Placental epithelial cell (primary cell): ENCODE measurements at places on chromosomes 11 and 22. TPM values are rescaled to one million over a fixed set of nuclear protein-coding genes. Genes with fewer than 3 reads are reported as not detected.

The MYBPC3 gene
- not detected in 2 replicates for total RNA-seq

The MS4A14 gene
- total RNA-seq = under 0.01 TPM in 1 of 2 replicates, not detected in the other

The C22orf42 gene
- total RNA-seq = not detected in 2 replicates

The APOBEC3F gene
- 2.9 and 4.7 TPM in 2 replicates for total RNA-seq

The RABL2B gene
- total RNA-seq = 18.1 and 20.0 TPM in 2 replicates

The GALNT18 gene
- total RNA-seq = 0.39 and 1.1 TPM in 2 replicates

The PHOX2A gene
- 0.39 TPM in 1 of 2 replicates, not detected in the other for total RNA-seq

The OR5L1 gene
- not detected in 2 replicates for total RNA-seq

The SAA2 gene
- not detected in 2 replicates for total RNA-seq

The SLN gene
- total RNA-seq = not detected in 2 replicates

The VWA5A gene
- total RNA-seq = 157 and 161 TPM in 2 replicates

The GRK2 gene
- total RNA-seq = 27.5 and 40.4 TPM in 2 replicates

The SHANK3 gene
- 1.2 and 1.4 TPM in 2 replicates for total RNA-seq

The POTEH gene
- total RNA-seq = not detected in 2 replicates

The PLEKHB1 gene
- 1.2 TPM in 1 of 2 replicates, not detected in the other for total RNA-seq

The MUC15 gene
- 0.33 and 0.39 TPM in 2 replicates for total RNA-seq

The KRTAP5-2 gene
- total RNA-seq = not detected in 2 replicates

The SLC6A5 gene
- total RNA-seq = not detected in 2 replicates

The MYO7A gene
- 0.39 and 0.43 TPM in 2 replicates for total RNA-seq

The SCN3B gene
- under 0.01 and 0.76 TPM in 2 replicates for total RNA-seq

The OR51B5 gene
- total RNA-seq = 0.22 TPM in 1 of 2 replicates, not detected in the other

The MS4A3 gene
- not detected in 2 replicates for total RNA-seq

The NNMT gene
- total RNA-seq = 3.1 and 4.0 TPM in 2 replicates

The USP2 gene
- under 0.01 and 0.11 TPM in 2 replicates for total RNA-seq

The MIOX gene
- not detected in 2 replicates for total RNA-seq

The CYP2D6 gene
- 0.33 and 0.79 TPM in 2 replicates for total RNA-seq

The APOBEC3B gene
- 1.2 and 1.6 TPM in 2 replicates for total RNA-seq

The OR51I1 gene
- not detected in 2 replicates for total RNA-seq

The MISFA gene
- 0.39 and 0.65 TPM in 2 replicates for total RNA-seq

The SYTL2 gene
- total RNA-seq = 0.87 and 2.7 TPM in 2 replicates

The IFT27 gene
- total RNA-seq = 8.2 and 14.0 TPM in 2 replicates

The PTPRCAP gene
- total RNA-seq = 1.5 and 1.6 TPM in 2 replicates

The PAX6 gene
- total RNA-seq = not detected in 2 replicates

The OR6M1 gene
- total RNA-seq = not detected in 2 replicates

The FOLR2 gene
- not detected in 2 replicates for total RNA-seq

The TMEM191B gene
- total RNA-seq = 1.6 and 2.8 TPM in 2 replicates

The ALDH3B1 gene
- 28.6 and 35.3 TPM in 2 replicates for total RNA-seq

The C11orf24 gene
- total RNA-seq = 17.7 and 31.7 TPM in 2 replicates

The CD248 gene
- total RNA-seq = 53.7 and 73.0 TPM in 2 replicates

The GAS2 gene
- 1.5 and 2.4 TPM in 2 replicates for total RNA-seq

The TRIM34 gene
- 9.4 and 11.0 TPM in 2 replicates for total RNA-seq

The OR2AT4 gene
- not detected in 2 replicates for total RNA-seq

The DNAJC24 gene
- total RNA-seq = 11.7 and 14.1 TPM in 2 replicates

The TIGD3 gene
- total RNA-seq = 0.11 TPM in 1 of 2 replicates, not detected in the other

The MAPK8IP1 gene
- 3.9 and 4.4 TPM in 2 replicates for total RNA-seq

The SCN2B gene
- total RNA-seq = not detected in 2 replicates

The ARL2 gene
- total RNA-seq = 89.9 and 96.4 TPM in 2 replicates

The IGF2 gene
- total RNA-seq = 2,734 and 9,662 TPM in 2 replicates

The RGL4 gene
- total RNA-seq = not detected in 2 replicates

The SCGB1A1 gene
- not detected in 2 replicates for total RNA-seq

The EFCAB6 gene
- 2.5 and 3.5 TPM in 2 replicates for total RNA-seq

The APLNR gene
- total RNA-seq = not detected in 2 replicates

The KRTAP5-10 gene
- not detected in 2 replicates for total RNA-seq

The NRGN gene
- 0.11 TPM in 1 of 2 replicates, not detected in the other for total RNA-seq

The CDC42EP1 gene
- total RNA-seq = 14.9 and 15.7 TPM in 2 replicates

The ADORA2A gene
- 0.54 and 3.1 TPM in 2 replicates for total RNA-seq

The PDGFB gene
- total RNA-seq = 26.5 and 33.0 TPM in 2 replicates

The CEP126 gene
- total RNA-seq = 2.8 and 7.1 TPM in 2 replicates
